COR-L47 (cell line): ENCODE measurements at places on chromosomes 12 and 14.

GRCh38 chr12:103691063-103691462 is 104.0 kb downstream of the STAB2 start:
- DNase-seq, result no peak

- no peak for DNase-seq
Measured at GRCh38 chr12:29191267-29191850, 42.3 kb downstream of the FAR2 start.

- no peak for DNase-seq
Measured at GRCh38 chr14:49546766-49547165, 39.4 kb downstream of the RPS29 start.

DNA sequence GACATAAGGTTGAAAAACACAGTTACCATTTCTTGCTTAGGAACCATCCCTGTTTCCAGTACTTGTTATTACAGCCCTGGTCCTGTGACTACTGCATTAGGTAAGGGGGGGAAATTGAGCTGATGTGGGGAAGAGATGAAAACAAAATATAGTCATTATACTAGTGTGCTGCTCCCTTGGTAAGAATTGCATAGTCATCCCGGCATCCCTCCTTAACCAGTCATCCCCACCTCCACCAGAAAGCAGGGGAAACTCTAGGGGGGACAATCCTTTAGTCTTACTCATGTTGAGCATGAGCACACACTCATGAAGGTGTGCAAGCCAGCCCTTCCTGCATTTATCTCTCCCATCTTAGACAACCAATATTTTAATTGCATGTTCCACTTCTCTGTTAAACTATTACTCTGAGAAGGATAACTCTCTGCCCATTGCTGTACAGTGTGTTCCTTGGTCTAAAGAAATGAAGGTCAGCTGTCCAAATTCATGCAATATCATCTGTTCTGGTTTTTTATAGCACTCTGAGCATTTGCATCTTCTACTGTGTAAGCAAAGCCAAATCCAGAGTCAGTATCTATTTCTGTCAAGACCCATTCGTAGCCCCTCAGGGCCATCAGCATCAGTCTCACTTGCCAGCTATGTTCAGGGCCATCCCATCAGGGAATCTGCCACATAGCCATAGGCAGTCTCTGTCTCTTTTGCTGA is 46.8 kb downstream of the TMEM30B start:
- DNase-seq, result no peak

GRCh38 chr12:102540815-102541385 is 60.5 kb upstream of the IGF1 start:
- no peak for DNase-seq

DNA sequence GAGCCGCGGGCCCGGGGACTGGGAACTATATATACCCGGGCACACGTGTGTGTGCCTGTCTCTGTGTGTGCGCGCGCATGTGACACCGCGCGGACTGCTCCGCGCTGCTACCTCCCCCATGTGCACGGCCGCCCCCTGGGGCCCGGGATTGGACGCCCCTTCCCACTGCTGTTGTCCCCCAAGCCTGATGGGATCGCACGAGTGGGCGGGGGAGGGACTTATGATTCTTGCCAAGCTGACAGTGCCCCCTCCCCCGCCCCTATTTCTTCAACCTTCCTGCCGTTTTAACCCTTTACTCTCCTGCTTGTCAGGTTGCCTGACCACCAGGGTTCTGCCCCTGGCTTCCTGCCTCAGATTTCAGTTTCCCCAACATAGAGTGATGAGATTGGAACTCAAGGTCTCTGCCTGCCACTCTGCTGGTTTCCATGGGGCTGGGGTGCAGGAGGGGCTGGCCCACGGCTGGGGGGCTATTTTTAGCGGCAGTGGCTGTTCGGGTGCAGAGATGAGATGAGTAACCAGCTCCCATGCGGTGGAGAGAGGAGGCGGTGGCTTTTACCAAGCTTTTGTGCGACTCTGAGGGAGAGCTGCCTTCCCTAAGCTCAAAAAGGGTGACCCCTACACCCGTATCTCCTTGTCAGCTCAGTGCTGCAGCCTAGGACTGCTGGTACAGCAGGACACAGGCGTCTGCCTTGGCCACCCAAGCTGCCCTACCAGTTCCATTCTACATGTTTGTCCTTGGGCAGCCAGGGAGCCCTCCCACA is at the start of gene DDN:
Gene DDN (minus strand): TSS at position 5 of the 761 bp plus-strand sequence. CDS start 88 bp downstream, outside the sequence.
- peak; percentile 59 for DNase-seq

- DNase-seq, result no peak
Measured at GRCh38 chr12:26198742-26199141, 3.4 kb downstream of the SSPN start.
